CD4-positive, alpha-beta T cell treated with Interleukin-17A for 1 hour (primary cell): ENCODE measurements at places on chromosomes 6 and 20.

DNA sequence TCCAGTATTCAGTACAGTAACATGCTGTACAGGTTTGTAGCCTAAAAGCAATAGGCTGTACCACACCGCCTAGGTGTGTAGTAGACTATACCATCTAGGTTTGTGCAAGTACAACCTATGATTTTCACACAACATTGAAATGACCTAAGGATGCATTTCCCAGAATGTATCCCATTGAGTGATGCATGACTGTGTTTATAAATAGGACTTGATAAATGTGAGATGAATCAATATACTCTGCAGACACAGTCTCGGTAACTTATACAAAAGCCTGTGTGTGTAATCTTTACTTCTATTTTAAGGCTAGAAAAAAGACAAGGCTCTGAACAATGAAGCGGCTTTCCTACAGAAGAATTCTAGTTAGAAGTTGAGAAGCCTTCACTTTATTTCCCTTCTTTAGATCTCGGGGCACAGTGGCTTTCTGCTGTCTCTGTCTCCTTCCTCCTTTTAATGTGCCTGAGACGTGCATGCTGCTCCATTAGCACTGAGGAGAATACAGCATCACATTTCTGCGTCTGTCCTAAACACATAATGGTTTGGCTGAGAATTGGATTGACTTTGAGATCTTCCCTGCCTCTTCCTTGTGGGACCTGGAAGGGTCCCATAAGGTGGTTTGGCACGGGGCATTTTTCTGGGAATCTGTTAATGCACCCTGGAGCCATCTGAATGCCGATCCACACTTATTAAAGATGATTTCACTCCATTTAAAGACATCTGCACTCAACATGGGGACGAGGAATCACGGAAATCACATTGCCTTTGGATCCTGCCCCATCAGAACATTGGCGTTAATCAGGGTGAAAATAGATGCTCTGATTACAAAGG is 112.5 kb downstream of the SCML4 start:
- no peak for DNase-seq

DNA sequence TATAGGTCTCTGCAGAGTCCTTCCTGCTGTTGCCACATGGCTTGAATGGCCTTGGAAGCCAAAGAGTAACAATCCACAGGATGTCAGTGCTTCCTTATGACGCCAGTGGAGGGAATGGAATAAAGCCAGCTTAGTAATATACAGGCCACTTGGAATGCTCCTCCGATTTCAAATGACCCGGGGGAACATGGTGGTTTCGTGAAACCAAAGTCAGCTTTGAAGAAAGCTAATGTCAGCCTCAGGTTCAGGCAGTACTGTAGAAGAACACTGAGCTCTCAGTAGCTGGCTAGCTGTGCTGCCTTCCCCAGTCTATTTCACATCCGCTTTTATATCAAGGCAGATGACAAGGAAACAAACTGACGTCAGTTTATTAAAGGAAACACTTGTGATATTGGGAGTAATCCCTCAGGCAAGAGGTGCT is 189.1 kb downstream of the DTNBP1 start:
- no peak for DNase-seq

DNA sequence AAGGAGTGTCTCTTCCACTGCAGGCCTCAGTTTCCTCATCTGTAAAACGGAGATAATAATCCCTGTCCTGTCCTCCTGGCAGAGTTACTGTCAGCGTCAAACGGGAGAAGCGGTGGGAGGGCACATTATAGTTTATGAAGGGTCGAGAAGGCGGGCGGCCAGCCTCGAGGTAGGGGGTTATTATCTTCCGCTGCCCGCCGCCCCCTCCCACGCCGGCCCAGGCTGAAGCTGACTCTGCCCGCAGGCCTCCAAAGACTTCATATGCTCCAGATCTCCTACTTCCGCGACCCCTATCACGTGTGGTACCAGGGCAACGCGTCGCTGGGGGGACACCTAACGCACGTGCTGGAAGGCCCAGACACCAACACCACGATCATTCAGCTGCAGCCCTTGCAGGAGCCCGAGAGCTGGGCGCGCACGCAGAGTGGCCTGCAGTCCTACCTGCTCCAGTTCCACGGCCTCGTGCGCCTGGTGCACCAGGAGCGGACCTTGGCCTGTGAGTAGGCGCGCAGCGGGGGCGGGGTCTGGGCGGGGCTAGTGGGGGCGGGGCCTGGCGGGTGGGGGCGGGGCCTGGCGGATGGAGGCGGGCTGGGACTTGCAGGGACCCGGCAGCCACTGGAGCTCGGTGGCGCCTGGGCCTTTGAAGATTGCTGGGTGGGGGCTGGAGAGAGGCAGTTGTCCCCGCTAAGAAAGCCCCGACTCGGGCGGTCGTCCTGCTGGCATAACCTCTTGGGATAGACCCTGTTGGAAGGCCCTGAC is 2.8 kb downstream of the PROCR start:
- DNase-seq: no peak

DNA sequence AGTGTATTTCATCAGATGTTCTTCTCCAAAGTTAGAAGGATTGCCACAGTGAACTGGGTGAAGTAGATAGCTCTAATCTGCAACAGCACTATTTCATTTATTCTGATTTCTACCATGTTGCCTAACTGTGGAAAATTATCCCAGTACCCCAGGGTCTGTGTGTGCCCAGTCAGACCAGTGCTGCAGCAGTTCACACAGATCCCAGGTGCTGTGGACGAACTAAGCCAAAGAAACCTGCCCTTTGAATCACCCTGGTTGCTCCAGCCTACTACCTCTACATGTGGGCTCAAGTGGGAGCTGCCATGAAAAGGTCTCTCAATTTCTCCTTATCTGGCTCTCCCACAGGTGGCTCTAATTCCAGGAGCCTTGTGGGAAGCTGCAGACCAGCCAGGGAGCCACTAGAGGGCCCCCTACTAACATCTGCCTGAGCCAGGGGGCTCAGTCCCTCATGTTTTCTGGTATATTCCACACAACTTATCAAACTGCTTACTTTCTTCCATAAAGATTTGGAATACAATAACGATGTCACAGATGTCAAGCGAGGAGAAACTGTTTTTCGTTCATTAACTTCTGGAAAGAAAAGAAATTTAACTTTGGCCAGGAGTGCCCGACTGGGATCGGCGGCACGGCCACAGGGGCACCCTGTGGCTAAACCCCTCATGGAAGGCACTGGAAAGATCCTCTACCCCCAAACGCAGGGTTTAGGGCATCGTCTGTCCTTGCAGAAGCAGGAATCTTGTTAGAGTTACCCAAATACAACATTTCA is 31.6 kb upstream of the LY86 start:
- DNase-seq: peak; percentile 41

DNA sequence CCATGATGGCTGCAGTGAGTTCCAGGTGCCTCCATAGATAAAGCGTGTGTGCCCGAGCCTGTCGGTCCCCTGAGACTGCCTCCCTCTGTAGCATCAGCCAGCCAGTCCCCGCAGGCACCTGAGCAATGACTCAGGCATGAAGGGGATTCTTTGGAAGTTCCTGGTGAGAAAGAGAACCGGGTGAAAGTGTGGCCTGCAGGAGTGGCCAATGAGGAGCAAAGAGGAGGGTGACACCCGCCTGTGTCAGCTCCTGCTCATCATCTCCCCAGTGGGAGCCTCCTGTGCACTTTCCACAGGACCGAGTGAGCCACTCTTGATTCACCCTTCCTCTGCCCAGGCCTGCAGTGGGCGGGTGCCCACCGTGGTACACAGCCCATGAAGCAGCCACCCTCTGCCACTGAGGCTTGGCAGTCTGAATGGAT is 71.2 kb upstream of the PTPN1 start:
- DNase-seq: no peak

- no peak for DNase-seq
Measured at GRCh38 chr6:157838718-157839430, 15.8 kb downstream of the SNX9 start.

DNA sequence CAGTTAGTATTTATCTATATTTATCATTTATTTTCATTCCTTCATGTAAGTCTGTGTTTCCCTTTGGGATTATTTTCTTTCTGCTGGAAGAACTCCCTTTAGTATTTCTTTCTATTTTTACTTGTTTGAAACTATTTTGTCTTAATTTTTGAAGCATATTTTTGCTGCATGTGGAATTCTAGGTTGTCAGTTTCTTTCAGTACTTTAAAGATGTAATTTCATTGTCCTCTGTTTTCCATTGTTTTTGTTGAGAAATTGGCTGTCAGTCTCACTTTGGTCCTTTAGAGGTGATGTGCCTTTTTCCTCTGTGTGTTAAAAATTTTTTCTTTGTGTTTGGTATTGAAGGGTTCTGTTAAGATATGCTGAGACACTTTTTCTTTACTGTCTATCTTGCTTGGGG is 17.1 kb downstream of the RNF182 start:
- no peak for DNase-seq

- DNase-seq: no peak
Measured at GRCh38 chr20:21373436-21373835, 23.9 kb downstream of the NKX2-4 start.

DNA sequence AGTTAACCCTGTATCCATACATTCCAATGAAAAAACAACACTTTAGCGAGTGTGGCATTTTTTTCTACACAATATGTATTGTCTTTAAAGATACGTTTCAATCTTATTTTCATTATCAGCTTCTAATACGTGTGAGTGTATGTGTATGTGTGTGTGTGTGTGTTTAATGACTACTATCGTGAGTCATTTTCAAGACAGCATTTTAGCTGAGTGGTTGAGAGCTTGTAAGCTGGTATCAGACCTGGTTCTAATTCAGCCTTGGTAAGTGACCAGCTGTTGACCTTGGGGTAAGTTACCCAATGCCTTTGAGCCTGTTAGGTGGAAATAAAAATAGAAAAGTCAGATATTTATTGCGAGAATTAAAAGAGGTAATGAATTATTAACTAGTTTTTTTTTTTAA is 320.0 kb upstream of the NT5E start:
- no peak for DNase-seq

DNA sequence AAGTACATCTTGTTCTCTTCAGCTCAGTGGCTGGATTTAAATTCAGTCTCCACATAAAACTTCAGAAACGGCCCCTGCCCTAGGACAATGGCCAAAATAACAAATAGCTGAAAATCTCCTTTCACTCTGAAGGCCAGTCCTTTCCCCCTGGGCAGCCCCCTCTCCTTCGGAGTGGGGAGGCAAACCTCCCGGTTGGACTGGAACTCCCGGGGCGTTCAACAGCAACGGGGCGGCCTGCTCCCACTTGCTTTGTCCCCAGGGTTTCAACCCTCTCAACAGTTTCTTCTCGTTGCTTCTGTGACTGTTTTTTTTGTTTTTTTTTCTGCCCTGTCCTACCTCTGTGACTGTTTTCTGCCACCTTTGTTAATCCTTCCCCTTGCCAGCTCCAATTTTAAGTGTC is 102.6 kb upstream of the DUSP22 start:
- DNase-seq: no peak

- DNase-seq: no peak
Measured at GRCh38 chr20:32289661-32290431, 12.4 kb downstream of the KIF3B start.

DNA sequence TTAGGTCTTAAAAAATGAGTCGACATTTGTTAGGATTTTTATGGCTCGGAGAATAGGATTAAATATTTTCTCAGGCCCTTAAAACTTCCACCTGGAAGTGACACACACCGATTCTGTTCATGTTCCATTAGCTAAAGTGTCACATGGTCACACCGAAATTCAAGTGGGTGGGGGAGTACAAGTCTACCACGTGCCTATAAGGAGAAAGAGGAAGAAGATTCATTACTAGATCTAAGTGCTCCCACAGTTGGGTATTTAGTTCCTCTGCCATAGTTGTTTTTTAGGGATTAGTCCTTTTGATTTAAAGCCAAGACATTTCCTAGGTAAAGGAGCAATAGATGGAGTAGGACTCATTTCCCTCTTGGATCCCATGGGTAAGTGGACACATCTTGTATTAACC is 4.9 kb upstream of the TOX2 start:
- no peak for DNase-seq

DNA sequence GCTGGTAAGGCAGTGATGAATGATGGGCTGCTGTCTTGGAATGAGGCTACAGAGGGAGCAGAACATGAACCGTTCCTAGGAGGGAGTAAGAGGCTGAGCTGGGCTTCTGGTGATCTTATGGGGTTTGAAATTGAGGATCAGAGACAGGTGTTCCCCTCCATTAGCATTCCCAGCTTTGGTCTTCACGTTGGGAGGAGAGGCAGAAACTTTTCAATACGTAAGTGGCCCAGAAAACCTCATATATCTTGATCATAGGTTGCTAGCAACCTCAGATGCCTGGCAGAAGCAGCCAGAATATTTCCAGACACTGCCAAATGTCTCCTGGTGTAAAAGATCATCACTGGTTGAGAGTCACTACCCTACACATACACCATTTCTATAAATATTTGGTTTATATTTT is 167.1 kb downstream of the INSM1 start:
- no peak for DNase-seq

GRCh38 chr6:167472148-167472547 is 147.3 kb downstream of the TTLL2 start:
- DNase-seq: no peak

GRCh38 chr6:43772681-43773049 is 2.7 kb downstream of the VEGFA start:
- DNase-seq: no peak

- DNase-seq: no peak
Measured at GRCh38 chr6:14880052-14880451, 365.8 kb upstream of the JARID2 start.

- DNase-seq: no peak
Measured at GRCh38 chr20:33120934-33121333, 41.5 kb downstream of the BPIFB4 start.

DNA sequence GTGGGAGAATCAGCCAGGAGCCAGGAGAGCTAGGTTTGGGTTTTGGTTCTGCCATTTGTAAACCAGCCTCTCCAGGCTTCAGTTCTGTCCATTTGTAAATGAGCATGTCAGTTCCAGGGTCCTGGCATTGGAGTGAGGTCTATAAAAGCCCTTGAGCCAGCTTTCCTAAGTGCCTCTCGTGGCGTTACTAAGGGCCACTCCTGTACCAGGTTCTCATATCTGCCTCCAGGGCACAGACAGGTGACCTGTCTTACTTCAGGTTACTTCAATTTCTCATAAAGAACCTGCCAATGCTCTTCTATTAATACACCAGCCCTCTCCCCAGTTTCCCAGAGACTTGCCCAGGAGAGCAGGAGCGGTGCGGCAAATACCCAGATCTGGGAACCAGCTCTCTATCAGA is 101.9 kb downstream of the VEGFA start:
- no peak for DNase-seq

DNA sequence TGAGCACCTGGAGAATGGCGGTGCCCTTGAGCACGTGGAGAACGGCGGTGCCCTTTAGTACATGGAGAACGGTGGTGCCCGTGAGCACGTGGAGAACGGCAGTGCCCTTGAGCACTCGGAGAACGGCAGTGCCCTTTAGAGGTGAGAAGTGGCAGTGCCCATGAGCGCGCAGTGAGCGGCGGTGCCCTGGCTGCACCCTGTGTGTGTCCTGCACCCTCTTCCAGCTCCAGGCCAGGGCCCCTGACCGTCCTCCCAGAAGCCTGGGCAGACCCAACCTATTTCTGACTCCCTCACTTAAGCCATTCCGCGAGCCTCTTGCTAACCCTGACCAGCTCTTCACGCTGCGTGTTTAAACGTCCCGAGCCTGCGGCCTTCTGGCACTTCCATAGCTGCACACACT is 151.3 kb downstream of the DLL1 start:
- DNase-seq: no peak
